AG09309 (cell line): ENCODE measurements at places on chromosomes 1 and 21.
A peak's percentile ranks its signal among the peaks of the same experiment; 100 is the strongest.

DNA sequence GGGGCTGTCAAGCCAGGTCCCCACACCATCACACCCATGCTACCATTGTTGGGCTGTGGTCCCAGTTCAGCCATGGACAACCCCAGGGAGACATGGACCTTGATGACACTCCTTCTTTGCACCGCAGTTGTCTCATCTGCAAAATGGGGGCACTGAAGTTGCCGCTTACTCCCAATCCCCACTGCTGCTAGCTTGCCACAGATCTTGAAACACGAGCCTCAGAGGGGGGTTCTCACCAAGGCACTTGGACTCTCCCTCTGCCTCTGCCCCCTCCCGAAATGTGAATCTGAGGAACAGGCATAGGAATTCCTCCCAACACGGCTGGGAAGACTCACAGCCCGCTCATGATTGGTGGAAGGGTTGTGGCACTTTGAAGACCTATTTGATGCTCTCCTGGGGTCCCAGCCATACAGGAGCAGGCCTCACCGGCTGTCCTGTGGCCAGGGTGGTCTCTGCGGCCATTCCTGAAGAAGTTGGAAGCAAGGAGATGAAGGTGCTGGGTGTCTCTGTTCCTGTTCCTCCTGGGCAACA is 31.1 kb downstream of the RUNX3 start:
- no peak for DNase-seq

- no peak for DNase-seq
Observed at GRCh38 chr1:48216313-48216712, 6.2 kb upstream of the SLC5A9 start.

DNA sequence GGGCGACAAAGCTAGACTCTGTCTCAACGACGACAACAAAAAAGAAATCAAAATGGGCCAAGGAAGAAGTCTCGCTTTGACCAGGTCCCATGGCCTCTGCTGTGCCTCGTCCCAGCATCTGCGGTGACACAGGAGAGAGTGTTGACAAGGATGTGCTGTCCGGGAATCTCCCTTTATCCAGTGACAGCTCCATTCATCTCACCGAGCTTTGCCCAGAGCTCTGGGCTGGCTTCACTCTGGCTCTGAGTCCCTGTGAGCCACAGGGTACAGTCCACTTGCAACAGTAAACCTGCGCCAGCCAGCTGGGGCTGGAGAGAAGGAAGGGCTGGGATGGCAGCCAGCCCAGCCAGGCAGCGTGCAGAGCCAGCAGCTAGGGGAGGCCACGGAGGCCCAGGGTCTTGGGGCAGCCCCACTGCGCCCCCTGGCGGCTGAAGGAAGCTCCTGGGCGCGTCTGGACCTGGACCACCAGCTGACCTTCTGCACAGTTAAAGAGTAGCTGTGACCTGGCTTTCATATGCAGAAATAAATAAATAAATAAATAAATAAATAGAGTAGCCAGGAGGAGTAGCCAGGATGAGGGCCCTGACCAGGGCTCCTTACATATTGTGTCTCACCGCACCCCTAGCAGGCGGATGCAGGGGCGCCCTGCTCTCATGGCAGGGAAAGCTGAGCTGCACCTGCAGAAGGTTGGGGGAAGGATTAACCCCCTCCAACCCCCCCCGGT is 29.7 kb downstream of the ENO1 start:
- DNase-seq = peak; percentile 80

GRCh38 chr1:143699115-143699514 is 272.7 kb downstream of the FAM72C start:
- DNase-seq = no peak

- no peak for DNase-seq
Observed at GRCh38 chr1:82001345-82001744, 200.6 kb downstream of the ADGRL2 start.

DNA sequence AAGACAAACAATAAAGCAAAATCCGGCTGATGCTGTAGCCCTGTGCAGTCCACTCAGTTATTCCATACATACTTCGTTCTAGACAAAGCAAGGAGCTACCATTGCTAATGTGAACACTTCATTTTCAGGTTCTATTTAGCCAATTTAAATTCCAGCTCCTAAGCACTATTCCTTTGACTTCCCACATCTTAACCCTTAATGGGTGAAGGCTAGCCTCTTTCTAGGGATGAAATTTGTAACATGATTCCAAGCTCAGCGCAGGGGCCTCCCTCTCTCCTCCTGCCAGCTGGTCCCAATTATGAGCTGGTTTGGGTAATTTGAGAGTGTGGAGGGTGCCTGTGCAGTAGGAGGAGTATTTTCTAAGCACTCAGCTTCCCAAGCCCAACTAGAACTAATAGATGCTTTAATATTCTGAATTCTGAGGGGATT is 53.9 kb upstream of the PTGFRN start:
- DNase-seq = no peak

- DNase-seq = no peak
Observed at GRCh38 chr1:162551969-162552683, 9.4 kb upstream of the UAP1 start.

DNA sequence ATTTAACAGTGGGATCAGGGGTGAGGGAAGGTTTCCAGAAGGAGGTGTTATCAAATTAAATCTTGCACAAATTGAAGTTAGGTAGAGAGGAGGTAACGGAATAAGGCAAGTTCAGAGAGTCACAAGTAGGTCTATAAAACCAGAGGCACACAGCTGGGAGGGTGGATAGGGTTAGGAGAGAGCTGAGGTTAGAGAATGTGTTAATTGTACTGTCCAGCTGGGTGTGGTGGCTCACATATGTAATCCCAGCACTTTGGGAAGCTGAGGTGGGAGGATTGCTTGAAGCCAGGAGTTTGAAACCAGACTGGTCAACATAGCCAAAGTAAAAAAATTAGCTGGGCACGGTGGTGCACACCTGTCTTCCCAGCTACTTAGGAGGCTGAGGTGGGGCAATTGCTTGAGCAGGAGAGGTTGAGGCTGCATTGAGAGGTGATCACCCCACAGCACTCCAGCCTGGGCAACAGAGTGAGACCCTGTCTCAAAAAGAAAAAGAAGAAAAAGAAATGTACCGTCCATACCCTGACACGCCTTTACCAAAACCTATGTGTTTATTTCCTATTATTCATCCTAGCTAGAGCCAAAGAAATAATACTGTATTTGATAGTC is 20.2 kb downstream of the SPATA45 start:
- DNase-seq = no peak

GRCh38 chr1:156382561-156382960 is 13.6 kb downstream of the RHBG start:
- DNase-seq = no peak

GRCh38 chr1:151936653-151937052 is 27.3 kb upstream of the THEM4 start:
- no peak for DNase-seq

- DNase-seq = peak; percentile 2
Observed at GRCh38 chr1:84998642-84999280, 1.8 kb upstream of the MCOLN2 start.

GRCh38 chr1:165882168-165882837 is 54.9 kb downstream of the UCK2 start:
- DNase-seq = no peak

GRCh38 chr1:162720996-162721395 is 69.5 kb upstream of the HSD17B7 start:
- DNase-seq = no peak

DNA sequence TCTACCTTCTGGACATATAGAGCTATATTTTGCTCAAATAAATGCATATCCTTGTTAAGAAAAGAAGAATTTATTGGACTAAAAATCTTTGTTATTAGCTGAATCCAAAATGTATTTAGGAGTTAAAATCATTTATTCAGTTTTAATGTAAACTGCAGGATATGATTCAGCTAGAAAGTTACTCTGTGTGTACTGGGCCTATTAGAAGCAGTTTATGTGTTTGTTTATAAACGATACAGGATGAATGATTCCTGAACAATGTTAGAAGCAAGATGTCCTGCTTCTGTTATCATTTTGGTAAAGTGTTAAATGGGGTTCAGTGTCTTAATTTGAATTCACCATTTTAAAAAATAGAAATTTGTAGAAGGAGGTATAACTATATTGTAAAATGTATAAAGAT is 549.2 kb upstream of the ZRANB2 start:
- no peak for DNase-seq

- DNase-seq = no peak
Observed at GRCh38 chr1:182674346-182675246, 9.8 kb downstream of the RGS8 start.

- no peak for DNase-seq
Observed at GRCh38 chr1:229186373-229187056, 84.4 kb upstream of the RAB4A start.

GRCh38 chr1:61081144-61081685 is 1.1 kb upstream of the NFIA start:
- DNase-seq = no peak

GRCh38 chr1:21654209-21654608 is 14.9 kb downstream of the RAP1GAP start:
- DNase-seq = no peak

DNA sequence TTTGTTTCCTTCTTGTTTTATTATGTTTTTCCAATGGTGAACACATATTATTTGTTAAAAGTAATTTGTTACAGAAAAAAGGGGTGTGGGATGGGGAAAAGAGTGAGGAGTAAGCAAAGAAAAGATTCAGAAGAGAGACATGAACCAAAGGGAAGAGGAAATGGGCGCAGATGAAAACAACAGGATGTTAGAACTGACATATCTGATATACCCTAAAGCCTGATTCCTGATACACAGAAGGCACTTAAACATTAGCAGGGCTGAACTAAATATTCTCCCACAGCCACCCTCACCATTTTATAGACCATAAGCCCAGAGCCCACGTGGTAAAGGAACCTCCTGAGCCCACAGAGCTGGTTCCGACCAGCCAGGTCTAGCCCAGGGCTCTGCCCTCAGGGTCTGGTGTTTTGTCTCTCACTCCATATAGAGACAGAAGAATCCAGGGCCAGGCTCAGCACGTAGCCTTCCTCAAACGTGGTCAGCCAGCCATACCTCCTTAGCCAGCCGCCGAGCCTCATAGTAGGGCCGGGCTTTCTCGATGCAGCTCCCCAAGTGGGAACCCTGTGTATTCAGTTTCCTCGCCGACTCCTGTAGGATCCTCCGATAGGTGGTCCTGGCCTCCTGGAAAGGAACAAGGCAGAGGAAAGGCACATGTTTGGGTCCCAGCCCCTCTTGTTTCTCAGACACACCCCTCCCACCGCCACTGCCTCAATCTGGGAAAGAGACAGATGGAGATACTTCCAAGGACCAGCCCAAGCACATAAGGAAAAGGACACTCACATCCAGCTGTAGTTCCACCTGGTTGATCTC is 9.5 kb downstream of the SH3BP5L start:
- DNase-seq = no peak

- no peak for DNase-seq
Observed at GRCh38 chr21:17796503-17796902, 22.7 kb downstream of the C21orf91 start.
